ENCODE measurements at places on chromosomes 11 and 22.

- no peak for DNase-seq
Measured at GRCh38 chr22:30828187-30829155, 133.8 kb downstream of the OSBP2 start.

DNA sequence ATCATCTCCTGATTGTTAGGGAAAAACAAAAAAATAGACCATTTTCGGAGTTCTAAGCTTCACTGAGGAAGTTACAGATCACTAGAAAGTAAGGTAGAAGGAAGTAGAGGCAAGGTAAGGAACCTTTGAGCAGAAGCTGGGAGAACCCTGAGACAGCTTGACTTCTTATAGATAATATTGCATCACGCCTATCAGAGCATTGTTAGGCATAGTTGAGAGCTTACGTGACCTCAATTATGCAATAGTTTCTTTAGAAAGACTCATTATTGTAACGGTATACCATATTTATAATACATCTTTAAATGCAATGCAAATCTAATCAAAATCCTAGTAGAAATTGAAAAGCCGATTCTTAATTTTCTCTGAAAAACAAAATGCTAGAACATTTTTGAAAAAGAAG lies 4.9 kb downstream of the TBRG1 start:
- peak; percentile 49 for DNase-seq

- DNase-seq: peak; percentile 77
Measured at GRCh38 chr11:130478204-130478701, 29.8 kb downstream of the ADAMTS15 start.

GRCh38 chr11:17406082-17406817 lies 17.8 kb upstream of the KCNJ11 start:
- no peak for DNase-seq

- DNase-seq: peak; percentile 68
Measured at GRCh38 chr11:111602865-111603610, 789 bp downstream of the SIK2 start.

DNA sequence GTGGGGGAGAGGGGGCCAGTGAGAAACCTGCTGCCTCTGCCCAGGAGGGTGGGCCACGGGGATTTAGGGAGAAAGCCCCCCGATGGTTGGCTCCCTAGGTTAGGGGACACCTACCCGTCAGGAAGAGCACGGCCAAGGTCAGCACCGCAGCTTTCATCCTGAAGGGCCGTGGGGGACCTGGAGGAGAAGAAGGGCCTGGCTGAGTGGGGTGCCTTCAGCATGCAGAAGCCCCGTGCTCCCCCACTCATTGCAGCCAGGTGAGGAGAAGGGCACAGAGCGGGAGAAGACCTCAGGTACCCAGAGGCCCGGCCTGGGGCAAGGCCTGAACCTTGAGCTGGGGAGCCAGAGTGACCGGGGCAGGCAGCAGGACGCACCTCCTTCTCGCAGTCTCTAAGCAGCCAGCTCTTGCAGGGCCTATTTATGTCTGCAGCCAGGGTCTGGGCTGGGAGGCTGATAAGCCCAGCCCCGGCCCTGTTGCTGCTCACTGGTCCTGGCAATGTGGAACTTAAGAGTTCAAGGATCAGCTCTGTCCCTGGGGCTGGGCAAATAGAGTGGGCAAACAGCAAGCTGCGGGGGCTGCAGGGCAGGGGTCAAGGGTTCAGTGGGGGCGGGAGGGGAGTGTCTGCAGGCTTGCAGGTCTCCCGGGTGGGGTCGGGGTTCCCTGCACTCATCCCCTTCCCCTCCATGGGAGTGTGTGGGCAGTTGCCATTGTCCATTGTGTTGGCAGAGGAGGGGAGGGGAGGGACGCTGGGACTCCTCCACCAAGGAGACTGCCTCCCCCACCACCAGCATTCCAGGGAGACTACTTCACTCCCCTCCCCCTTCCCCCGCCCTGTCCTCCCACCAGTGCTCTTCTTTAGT lies at the start of gene APOA1:
Gene APOA1 (minus strand): TSS at position 392 of the 861 bp plus-strand sequence. CDS start 235 bp downstream, at position 157.
- DNase-seq: no peak

DNA sequence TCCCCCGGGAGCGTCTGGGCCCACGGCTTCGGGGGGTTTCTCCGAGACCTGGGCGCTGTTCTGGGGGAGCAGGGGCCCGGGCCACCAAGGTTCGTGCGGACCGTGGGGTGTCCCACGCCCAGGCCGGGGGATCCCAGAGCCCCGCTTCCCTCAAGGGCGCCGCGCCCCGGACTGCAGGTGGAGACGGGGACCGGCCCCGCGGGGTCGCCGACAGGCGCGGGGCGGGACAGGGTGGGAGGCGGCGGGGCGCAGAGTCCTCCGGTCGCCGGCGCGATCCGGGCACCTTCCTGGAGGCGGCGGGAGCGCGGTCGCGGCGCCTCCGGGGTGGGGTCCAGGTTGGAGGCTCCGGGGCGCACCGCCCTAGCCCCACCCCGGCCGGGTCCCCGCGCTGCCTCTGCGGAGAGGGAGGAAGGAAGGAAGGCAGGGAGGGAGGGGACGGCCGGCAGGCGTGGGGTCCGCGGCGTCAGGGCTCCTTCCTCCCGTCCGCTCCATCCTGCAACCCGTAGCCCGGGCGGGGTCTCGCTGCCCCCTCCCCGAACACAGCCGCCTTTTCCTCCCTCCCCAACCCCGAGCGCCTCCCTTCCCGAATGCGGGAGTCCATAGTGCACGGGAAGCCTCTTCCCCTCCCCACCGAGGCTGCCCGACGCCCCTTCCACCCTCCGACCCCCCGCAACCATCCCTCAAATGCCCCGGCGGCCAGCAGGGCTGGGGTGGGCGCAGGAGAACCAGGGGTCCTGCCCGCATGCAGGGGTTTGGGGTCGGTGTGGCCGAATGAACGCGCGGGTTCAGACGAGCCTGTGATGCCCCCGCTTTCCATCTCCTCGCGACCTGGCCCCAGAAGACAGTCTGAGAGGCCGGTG lies 4.3 kb upstream of the ZBED4 start:
- DNase-seq: no peak

- peak; percentile 11 for DNase-seq
Measured at GRCh38 chr11:85809863-85810262, 1.1 kb downstream of the SYTL2 start.

GRCh38 chr22:48334971-48335370 lies 1492.7 kb downstream of the BRD1 start:
- DNase-seq: no peak

- DNase-seq: peak; percentile 12
Measured at GRCh38 chr11:113818426-113818825, 38.8 kb downstream of the CLDN25 start.

DNA sequence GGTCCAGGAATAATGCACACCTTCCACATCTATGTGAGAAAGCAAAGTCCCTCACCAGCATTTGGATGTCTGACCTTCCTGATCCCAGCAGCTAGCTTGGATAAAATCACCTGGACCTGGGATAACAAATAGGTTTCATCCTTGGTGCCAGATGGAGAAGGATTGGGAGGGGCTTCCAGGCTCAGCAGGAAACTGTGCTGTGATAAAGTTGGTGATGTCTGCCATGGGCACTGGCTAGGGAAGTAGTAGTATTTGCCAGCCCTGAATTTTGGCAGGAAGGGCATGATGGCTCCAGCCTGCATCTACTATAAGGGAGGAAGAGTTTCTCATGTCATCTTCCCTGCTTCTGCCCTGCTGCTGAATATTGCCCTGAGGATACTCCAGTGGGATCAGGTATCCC lies 37.5 kb downstream of the C11orf91 start:
- DNase-seq: no peak

DNA sequence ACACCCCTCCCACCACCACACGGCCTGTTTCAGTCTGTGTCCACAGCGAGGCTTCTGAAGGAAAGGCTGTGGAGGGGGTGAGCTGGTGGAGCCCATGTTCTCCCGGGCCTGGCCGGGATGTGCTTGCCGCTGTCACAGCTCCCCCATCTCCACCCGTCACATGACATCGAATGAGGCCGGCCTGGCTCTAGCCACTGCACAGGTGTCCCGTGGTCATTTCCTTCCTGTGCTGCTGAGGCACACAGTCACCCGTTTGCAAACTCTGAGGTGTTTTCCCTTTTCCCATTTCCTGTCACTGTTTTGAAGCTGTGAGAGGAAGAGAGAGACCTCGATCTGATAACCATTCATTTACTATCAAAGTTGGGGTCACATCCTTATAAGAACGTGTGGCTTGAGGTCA lies 55.7 kb upstream of the CLDN5 start:
- no peak for DNase-seq

GRCh38 chr11:68266936-68267880 lies 4.6 kb downstream of the C11orf24 start:
- peak; percentile 47 for DNase-seq

Data from iris pigment epithelial cell (primary cell).